ENCODE measurements at places on chromosomes 11 and 22.
A peak's percentile ranks its signal among the peaks of the same experiment; 100 is the strongest.

DNA sequence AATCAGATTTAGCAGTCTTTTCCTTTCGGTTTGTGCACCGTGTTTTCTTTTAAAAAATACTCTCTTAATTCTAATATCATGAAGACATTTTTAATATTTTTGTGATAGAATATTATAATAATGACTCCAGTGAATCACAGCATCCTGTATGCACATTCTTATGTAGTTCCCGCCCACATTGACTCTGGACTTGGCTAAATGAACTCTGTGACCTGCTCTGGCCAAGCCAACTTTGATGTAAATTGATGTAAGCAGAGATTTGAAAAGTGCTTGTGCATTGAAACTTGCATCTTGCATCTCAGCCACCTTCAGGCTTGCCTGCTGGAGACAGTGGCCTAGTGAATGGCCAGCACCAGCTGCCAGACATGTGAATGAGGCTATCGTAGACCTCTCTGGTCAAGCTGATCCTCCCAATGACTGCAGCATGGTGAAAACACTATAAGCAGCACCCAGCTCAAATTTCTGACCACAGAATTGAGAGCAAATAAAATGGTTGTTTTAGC, 29.2 kb upstream of the PGM2L1 start:
- no peak for DNase-seq

- DNase-seq, result no peak
Observed at GRCh38 chr11:73520353-73521061, 77.4 kb downstream of the FAM168A start.

GRCh38 chr11:68750195-68751003, 921 bp downstream of the TESMIN start:
- DNase-seq, result no peak

DNA sequence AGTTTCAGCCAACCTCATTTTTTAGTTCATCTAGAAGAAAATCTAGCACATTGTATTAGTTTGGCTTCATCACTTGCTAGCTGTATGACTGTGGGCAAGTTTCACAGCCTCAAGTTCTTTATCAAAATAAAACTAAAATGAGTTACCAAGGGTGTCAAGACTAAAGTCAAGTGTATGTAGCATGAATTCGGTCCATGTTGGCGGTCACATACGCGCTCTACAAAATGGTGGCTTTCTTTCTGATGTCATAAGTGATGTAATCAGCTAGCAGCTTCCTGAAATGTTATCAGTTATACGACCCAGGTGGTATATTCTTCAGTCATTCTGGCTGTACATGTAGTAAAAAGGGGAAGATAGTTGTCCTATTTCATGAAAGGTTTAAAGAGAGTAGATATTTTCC, 50.5 kb downstream of the POLD3 start:
- DNase-seq, result no peak

GRCh38 chr11:74923125-74923524, 25.8 kb downstream of the XRRA1 start:
- no peak for DNase-seq

GRCh38 chr22:34567367-34567766, 498.6 kb upstream of the ISX start:
- DNase-seq, result no peak

DNA sequence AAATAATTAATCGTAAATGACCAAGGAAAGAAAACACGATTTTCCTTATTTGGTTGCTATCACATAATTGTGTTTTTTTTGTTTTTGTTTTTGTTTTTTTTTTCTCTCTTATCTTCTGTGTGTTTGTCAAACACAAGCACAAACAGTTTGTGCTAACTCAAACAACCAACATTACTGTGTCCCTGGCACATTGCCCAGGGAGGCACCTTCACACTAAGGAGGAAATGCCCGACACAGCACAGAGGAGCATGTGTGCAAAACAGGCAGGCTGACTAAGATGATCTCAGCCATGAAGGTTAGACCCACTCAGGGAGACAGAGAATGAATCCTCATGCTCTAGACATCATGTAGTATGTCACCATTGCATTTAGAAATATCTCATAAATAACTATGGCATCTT, 130.1 kb downstream of the SOX6 start:
- no peak for DNase-seq

- no peak for DNase-seq
Observed at GRCh38 chr11:96481771-96482170, 92.0 kb downstream of the JRKL start.

- DNase-seq, result no peak
Observed at GRCh38 chr11:104361975-104362374, 198.0 kb upstream of the PDGFD start.

- DNase-seq, result no peak
Observed at GRCh38 chr22:22694106-22694505, 49.7 kb downstream of the GGTLC2 start.

- no peak for DNase-seq
Observed at GRCh38 chr11:94737171-94737611, 31.0 kb upstream of the AMOTL1 start.

DNA sequence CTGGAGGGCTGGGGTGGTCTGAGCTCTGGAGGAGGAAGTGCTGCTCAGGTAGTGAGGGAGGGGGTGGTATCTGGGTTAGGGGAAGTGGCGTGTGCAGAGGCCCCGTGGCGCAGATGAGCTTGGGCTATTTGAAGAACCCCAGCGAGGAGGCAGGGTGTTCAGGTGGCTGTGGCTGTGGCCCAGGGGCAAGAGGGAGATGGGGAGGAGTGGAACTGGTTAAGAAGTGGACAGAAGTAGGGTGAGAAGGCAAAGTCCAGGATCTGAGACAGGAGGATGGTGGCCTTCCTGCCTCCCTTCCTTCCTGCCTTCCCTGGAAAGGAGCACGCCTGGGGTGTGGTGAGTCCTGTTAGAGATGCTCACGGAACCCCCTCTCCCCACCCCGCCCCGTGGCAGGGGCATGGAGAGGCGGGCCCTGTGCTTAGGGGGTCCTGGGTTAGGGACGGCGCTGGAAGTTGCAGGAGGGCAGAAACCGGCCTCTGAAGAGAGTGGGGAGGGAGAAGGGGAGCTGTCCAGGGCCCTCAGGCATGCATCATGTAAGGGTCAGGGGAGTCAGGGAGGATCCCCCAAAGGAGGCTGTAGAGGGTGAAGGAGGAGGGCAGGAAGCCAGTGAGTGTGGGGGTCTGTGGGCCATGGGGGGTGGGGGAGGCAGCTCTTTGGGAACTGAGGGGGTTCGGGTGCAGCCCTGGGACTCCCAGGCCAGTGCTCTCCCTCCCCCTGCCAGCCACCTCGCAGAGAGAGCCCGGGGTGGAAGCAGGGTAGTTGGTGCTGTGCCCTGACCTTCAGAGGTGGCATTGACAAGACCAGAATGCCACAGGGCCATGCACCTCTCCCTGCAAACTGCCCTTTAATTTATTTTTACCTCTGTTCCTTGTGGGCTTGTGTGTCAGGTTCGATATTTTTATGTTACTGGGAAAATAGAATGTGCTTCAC, 63.7 kb upstream of the PARVG start:
- no peak for DNase-seq

- DNase-seq, result no peak
Observed at GRCh38 chr11:86481399-86481798, 106.7 kb downstream of the CCDC81 start.

- no peak for DNase-seq
Observed at GRCh38 chr11:74694136-74694930, 36.9 kb downstream of the CHRDL2 start.

GRCh38 chr22:44667829-44668189, 34.2 kb upstream of the PRR5 start:
- peak; percentile 43 for DNase-seq

DNA sequence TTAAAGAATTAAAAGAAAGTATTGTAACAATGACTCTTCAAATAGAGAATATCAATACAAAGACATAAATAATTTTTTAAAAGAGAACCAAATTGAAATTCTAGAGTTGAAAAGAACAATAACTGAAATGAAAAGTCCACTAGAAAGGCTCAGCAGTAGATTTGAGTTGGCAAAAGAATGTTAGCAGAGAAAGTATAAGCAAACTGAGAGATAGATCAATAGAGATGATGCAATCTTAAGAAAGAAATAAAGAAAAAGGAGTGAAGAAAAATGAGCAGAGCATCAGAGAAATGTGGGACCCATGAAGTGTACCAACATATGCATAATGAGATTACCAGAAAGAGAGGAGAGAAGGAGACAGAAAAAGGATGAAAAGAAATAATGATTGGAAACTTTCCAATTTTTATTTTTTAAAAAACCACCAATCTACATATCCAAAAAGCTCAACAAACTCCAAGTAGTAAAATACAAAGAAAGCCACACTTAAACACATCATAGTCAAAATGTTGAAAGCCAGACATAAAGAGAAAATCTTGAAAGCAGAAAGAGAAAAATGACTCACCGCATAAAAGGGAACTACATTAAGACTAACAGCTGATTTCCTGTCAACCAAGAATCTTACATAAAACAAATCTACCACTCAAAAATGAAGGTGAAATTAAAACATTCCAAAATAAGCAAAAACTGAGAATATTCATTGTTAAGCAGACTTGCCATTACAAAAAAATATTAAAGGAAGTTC, 20.9 kb downstream of the NCF4 start:
- no peak for DNase-seq

DNA sequence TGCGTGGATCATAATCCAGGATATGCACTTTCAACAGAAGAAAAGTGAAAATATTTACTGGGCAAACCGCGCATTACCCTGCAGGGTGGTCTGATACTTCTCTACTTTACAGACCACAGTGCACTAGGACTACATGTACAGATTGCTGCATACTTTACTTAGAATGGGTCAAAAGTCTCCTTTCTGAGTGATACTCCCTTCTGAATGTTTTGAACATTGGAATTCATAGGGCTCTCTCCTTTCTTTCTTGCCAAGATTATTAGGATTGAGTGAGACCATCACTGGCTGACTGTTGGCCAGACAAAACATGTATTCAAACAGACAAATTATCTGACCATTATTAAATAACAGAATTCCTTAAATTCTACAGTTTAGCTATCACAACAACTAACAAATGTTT, 6.6 kb upstream of the FIBIN start:
- no peak for DNase-seq

DNA sequence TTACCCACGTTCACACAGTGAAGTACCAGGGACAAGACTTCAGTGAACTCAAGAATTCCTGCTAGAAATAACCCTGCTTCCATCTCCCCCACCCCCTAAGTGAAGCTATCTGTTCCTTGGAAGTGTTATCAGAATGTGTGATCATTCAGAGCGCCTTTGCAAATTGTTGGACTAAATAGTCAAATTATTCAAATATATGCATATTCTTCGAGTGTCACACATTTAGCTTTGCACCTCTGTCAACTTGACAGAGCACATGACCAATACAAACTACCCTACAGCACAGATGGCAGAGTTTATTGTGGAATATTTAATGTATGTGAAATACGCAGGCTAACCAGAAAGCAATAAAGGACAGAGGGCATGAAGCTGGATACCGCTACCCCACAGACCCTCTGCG, 2.6 kb upstream of the BDNF start:
- DNase-seq, result no peak

DNA sequence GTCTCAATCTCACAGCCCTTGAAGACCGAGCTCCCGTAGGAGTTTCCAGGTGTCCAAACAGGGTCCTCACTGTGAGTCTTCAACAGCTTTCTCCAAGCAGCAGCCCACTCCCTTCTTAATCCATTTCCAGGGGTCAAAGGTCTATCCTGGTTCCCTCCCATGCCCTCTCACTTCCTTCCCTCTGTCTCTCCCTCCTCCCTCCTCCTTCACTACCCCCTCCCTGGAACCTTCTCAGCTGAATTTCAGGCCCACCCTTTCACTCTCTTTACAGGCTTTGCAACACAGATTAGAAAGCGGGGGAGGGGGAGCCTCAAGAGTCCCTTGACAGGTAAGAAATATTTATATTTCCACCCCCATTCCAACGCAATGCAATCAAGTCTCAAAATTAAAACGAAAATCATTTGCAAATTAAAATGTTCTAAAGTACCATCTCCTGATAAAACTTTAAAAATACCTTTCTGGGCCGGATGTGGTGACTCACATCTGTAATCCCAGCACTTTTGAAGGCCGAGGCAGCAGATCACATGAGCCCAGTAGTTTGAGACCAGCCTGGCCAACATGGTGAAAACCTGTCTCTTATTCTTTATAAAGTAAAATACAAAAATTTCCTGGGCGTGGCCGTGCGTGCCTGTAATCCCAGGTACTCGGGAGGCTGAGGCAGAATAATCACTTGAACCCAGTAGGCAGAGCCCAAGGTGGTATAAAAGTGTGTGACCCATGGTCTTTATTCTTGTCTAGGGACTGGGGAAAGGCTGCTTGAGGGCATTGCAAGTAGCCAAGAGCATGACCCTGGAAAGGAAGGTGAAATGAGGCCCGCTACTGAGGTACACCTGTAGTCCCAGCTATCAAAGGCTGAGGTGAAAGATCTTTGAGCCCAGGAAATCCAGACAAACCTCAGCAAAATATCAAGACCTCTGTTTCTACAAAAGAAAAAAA, 865 bp upstream of the ZNF280A start:
- DNase-seq, result no peak

GRCh38 chr22:46879083-46879482, 116.6 kb downstream of the TBC1D22A start:
- no peak for DNase-seq

- DNase-seq, result no peak
Observed at GRCh38 chr22:40240160-40240559, 62.4 kb downstream of the TNRC6B start.

- DNase-seq, result peak; percentile 38
Observed at GRCh38 chr22:46367707-46368191, 32.2 kb downstream of the TRMU start.

DNA sequence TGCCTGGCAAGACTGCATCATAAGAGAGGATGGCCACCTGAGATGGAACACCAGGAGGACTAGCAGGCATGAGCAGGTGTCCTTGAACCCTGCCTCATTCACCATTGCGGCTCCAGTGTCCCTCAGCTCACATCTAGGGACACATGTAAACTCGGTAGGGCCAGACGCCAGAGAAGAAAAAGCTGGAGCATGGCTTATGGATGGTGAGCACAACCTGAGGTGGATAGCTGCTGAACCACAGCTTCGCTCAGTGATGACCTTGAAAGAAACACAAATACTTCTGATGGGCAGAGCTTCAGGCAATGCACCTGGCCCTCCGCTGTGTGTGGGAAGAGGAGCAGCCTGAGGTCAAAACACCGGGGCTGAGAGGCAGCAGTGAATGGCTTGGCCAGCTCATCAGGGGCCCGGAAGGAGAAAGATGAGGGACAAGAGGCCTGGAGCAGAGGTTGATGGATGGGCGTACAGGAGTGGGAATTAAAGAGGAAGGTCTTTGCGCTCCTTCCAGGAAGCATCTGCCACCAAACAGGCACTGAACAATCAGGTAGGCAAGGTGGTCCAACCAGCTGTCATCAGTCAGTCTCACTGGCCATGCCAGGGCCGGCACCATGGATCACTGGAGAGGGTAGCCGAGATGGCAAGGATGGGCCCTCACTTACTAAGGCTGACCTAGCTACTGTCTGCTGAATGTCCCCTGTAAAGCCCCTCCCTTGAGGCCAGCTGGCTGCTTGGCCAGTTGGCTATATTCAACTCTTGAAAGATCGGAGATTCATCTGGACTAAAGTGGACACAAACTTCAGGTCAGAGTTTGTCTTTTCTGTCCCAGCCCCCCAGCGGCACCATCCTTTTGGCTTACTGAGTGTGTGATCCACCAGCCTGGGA, 89.7 kb downstream of the MYEOV start:
- no peak for DNase-seq

DNA sequence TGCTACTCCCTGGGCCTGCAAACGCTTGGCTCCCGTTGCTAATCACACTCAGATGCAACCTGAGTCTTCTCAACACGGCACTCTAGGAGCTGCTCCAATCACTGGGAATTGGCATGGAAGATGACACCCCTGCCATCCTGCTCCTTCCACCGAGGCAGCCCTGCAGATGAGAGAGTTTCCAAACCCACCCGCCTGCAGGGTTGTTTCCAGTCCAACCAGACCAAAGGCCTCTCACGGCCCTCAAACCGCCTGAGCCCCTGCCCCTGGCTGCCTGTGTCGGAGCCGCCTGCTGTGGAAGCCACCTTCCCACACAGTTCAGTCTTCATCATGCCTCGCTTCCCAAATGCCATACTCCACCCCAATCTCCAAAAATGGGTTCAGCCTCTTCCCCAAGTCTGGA, 36.8 kb upstream of the TP53I11 start:
- DNase-seq, result no peak

Data from stimulated activated CD8-positive, alpha-beta memory T cell treated with anti-CD3 and anti-CD28 coated beads, Interleukin-12 subunit alpha, Interleukin-12 subunit beta, amount 100 ng/mL, for 4 hours (primary cell).